ENCODE measurements at places on chromosomes 5 and 9.

DNA sequence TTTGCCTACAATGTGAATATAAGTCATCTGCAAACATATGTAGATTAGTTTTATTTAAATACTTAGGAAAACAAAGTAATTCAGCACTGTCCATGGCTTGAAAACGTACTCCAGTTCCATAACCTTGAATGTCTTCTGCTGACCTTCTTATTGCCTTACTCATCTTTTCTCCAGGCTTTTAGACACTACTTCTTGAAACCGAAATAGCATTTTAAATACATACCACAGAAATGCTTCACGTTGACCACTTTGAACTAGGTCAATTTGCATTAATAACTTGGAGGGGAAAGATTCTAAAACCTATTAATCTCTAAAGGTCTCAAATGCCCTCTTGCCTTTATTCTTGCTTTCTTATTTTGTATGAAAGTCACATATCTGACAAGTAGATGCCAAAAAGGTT is 995.4 kb upstream of the ACO1 start:
- no peak for DNase-seq

- no peak for DNase-seq
These were observed 149.5 kb downstream of the C9orf152 start for GRCh38 chr9:110058304-110058953.

GRCh38 chr5:131767891-131768290 is 28.9 kb downstream of the FNIP1 start:
- DNase-seq, result no peak

DNA sequence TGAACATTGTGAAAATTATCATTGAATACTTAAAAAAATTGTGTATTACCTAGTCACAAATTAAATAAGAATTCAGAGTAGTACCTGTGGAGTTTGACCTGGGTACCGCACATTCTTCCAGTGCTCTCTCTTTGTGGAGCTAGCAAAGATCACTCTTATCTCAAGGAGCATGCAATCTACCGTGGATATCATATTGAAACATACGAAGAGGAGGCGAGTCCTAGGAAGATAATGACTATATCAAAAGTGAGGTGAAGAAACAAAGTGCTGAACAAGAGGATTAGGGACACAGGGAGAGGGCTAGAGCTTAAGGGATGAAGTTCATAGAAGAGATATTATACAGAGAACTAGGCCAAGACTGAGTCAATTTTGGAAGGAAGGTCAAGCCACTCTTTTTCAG is 55.9 kb upstream of the NR3C1 start:
- DNase-seq, result no peak

GRCh38 chr9:126703002-126703865 is 89.5 kb downstream of the LMX1B start:
- DNase-seq, result no peak
